ENCODE measurements at places on chromosomes 2 and 18.
A peak's percentile ranks its signal among the peaks of the same experiment; 100 is the strongest.

DNA sequence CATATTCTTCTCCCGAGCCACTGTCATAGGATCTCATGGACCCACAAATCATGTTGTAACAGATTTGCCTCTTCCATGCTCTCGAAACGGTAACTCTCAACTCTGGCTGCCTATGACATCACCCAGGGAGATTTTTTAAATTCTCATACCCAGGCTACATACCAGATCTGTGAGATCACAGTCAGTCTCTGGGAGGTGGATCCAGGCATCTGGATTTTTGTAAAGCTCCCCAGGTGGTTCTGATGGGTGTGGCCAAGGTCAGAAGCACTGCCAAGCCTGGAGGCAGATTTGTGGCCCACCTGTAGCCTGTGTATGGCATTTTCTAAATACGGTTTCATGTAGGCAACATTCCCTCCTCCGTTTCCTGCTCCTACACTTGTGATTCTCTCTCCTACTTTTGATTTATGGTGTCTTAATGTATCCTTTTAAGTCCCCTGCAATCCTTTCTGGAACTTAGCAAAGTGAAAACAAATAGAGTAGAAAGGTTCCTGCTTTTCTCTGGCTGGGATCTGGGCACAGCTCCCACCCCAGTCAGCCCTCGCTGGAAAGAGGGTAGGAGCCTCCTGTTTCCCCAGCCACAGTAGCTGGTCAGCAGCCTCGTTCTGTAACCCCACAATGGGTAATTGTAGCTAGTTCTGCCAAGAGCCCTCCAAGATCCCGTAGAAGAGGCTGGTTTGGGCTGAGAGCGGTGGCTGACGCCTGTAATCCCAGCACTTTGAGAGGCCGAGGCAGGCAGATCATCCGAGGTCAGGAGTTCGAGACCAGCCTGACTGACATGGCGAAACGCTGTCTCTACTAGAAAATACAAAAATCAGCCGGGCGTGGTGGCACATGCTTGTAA is 96.2 kb downstream of the KLHL29 start:
- DNase-seq = peak; percentile 80

DNA sequence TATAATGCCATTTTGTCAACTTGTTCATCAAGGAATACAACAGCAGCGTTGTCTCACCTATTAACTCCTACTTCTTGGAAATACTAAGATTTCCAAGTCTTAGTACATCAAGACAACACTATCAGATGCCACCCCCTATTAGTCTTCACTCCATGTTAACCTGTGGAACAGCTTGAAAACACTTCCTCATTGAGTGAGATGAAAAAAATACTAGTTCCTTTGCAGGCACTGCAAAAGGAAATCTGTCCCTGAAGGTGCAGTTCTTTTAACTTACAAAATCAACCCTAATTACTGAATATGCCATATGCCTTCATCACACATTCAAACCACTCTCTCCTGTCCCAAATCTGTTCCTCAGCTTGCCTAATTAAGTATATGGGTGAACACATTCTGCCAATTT is 4.0 kb downstream of the CWC22 start:
- no peak for DNase-seq

- DNase-seq = peak; percentile 6
These were observed 157.8 kb downstream of the PIK3C3 start for GRCh38 chr18:42112657-42113420.

DNA sequence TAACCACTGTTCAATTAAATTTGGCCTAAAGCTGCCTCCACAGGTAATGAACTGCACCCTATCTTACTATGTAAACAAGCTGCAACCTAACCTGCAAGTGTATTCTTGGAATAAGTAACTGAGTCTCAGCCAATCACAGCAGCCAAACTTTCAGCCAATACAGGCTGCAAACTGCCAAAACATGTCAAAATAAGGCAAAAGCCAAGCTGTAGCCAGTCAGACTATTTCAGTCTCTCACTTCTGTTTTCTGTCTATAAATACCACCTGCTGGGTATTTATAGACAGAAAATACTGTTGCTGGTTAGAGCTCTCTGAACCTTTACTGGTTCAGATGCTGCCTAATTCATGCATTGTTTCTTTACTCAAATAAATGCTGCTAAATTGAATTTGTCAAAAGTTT is 14.3 kb downstream of the C2orf76 start:
- no peak for DNase-seq

DNA sequence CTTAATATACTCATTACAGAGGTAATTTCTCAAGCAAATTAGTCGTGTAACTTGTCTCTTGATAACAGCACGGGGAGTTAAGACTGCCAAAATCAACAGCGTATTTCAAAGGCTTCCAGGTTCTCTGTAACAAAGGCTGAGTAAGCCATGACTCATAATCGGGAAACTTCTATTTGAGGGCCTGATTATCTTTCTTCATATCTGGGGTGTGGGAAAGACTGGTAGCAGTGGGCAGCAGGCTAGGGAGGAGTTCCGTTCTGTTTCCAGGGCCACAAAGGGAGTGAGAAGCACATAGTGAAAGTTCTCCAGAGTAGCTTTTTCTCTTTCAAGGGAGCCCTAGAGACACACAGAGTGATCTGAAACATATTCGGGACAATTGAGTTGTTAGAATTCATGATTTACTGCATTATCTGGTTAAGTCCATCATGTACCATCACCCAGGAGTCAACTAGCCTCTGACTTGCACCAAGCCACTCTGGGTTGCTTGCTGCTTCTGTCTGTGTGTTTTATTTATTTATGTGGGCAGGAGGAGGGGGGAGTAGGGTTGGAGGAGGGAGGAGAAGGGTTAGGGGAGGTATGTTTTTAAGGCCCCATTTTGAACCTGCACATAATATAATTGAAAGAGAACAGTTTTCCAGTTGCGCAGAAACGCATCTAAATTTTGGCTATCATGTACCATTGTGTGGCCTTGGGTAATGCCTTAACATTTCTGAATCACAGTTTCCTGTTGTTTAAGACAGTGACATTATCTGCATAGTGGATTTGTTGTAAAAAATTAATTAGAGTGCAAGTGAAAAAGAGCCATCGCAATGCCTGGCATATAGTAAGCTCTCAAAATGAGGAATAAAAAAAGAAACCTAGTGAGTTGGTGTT is 80.5 kb upstream of the ITPRID2 start:
- peak; percentile 29 for DNase-seq

- no peak for DNase-seq
These were observed 68.5 kb downstream of the COPS8 start for GRCh38 chr2:237154082-237154638.

GRCh38 chr2:116416731-116417377 is 1397.6 kb upstream of the DDX18 start:
- DNase-seq = no peak

DNA sequence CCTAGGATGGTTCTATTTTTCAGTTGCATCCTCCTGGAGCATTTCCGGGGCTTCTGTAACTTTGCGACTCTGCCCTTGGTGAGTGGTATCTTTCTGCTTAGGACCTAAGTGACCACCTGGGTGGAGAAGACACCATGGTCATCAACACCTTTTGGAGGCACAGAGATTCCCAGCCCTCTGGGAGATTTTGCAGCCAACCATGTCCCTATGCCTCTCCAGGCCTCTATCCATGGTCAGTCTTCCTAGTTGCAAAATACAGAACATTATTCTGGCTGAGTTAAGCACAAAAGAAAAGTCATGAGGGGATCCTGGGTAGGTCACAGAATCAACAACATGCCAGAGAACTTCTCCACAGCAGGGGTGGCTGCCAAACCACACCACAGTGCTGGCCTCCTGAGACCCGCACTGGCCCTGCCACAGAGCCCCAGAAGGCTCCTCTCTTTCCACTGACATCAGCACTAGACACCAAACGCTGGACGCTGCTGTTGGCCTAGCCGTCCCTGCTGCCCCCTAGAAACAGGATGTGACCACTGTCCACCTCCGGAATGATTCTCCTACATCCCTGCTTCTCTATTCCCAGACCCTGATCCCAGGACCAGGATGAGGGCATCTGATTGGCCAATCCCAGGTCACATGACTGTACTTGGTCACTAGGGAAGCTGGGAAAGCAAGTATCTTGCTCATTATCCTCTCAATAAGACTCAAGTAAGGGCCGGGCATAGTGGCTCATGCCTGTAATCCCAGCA is 47.7 kb downstream of the SMAD7 start:
- no peak for DNase-seq

GRCh38 chr18:46155641-46156051 is 51.5 kb downstream of the HAUS1 start:
- DNase-seq = peak; percentile 76

DNA sequence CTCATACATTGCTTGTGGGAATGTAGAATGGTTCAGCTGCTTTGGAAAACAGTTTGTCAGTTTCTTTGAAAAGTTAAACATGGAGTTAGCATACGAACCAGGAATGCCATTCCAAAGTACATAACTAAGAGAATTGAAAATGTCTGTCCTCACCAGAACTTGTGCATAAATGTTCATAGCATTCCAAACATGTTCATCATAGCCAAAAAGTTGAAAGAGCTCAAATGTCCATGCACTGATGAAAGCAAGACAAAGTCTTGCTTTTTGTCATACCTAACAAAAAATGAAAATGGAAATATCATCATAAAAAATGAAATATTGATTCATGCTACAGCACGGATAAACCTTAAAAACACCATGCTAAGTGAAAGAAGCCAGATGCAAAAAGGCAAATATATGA is 408.8 kb upstream of the UBE2E3 start:
- peak; percentile 72 for DNase-seq

DNA sequence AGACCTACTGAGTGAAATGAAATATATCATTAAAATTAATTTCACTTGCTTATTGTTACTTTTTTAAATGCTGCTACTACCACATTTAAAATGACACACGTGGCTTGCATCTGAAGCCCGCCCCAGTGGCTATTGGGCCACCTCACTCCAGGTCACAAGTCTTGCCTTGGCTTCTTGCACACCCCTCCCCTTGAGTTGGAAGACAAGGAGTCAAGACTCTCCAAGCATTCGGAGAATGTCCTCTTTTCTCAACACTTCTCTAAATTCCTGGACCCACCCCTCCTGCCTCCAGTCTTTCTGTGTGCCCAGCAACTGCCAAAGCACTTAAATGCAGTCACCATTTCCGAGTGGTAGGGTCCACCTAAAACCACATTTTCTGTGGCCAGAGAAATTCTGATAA is 73.4 kb downstream of the ZBTB7C start:
- DNase-seq = no peak
